ENCODE measurements at places on chromosomes 16 and 17.

GRCh38 chr16:20349615-20350014 is 2.9 kb downstream of the UMOD start:
- DNase-seq: no peak

DNA sequence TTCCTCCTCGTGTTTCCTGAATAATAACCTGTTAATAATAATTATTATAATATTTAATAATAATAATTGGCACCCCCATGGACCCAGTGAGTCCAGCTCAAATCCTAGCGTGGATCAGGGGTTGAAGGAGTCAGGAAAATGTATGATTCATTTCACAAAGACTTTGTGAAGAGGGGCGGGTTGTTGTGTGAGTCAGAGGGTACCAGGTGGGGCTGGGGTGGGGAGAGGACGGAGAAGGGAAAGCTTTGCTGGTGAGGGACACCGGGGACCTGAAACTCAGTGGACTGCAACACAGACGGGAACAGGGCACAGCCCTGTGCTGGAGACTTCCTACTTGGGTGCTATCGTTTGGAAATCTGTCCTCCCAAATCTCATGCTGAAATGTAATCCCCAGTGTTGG is 3.1 kb upstream of the ADORA2B start:
- peak; percentile 57 for DNase-seq

GRCh38 chr17:37789021-37789565 is 44.2 kb upstream of the HNF1B start:
- DNase-seq: no peak

- no peak for DNase-seq
Observed at GRCh38 chr17:10075919-10076318, 122.5 kb downstream of the GAS7 start.

- no peak for DNase-seq
Observed at GRCh38 chr17:9368631-9369030, 207.0 kb downstream of the STX8 start.

GRCh38 chr16:67447508-67448076 is 16.7 kb downstream of the HSD11B2 start:
- no peak for DNase-seq

- peak; percentile 25 for DNase-seq
Observed at GRCh38 chr16:22291860-22292318, 5.3 kb upstream of the POLR3E start.

Measured in iris pigment epithelial cell (primary cell).